ENCODE measurements at places on chromosomes 4 and X. TPM values are rescaled to one million over a fixed set of nuclear protein-coding genes. Genes with fewer than 3 reads are reported as not detected.

CHRDL1 gene
- total RNA-seq: not detected

SLITRK4 gene
- 3.6 TPM for total RNA-seq

ARR3 gene
- not detected for total RNA-seq

RHOXF2 gene
- total RNA-seq: not detected

SCD5 gene
- 12.2 TPM for total RNA-seq

PCSK1N gene
- total RNA-seq: 1.1 TPM
